ENCODE measurements at places on chromosomes 5 and 9.
A peak's percentile ranks its signal among the peaks of the same experiment; 100 is the strongest.

DNA sequence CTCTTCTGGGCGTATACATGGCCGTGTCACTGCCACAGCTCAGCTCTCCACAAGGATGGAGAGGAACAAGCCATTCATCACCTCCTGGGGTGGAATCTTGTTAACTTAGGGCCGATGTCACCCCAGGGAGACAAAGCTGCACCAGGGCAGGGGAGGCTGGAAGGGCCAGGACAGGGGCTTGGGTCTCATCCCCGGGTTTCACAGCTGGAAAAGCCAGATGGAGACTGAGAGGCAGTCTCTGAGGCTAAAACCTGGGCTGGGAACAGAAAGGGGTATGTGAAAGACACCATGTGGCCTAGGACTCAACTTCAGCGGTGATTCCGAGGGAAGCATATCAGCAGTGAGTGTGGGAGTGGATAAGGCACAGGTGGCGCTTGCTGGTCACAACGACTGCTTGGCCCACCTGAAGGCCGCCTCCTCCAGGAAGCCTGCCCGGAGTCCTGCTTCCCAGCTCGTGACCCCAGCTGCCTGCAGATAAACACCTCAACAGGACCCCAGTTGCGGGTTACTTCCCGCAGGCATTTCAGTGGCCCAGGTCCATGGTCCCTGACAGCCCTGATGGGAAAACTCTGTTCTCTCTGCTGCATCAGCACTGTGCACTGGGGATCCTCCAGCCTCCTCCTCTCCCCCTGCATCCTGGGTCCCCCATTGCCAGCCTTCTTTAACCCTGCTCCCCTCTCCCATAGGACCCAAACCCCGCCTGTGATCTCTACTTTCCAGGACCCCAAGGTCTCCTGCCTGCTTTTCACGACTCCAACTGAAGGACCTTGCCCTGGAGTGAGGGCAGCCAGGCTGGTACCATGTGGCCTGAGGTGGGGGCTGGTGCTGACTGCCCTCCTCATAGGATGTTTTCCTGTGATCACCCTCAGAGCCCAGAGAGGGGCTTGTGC, 51.7 kb upstream of the FCN1 start:
- DNase-seq = no peak

- DNase-seq = no peak
Measured at GRCh38 chr9:26311463-26311995, 581.1 kb downstream of the CAAP1 start.

DNA sequence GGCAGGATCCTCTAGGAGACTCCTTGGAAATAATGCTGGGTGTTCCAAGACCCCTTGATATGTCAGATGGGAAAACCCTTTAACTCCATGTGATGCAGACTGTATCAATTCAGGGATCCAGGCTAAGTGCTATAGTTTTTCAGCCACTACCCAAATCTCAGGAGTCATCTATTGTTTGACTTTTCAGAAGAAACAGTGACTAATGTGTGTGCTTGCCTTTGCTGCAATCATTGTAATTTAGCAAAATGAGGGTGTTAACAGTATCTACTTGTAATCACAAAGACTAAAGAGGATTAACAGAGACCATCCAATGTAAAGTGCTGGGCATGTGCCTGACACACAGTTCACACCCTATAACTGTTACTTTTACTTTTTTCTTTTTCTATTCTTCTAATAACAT, 309.6 kb upstream of the RFX3 start:
- no peak for DNase-seq

GRCh38 chr9:82722051-82722450, 340.9 kb downstream of the RASEF start:
- DNase-seq = no peak

GRCh38 chr9:80994892-80995291, 694.5 kb downstream of the TLE1 start:
- DNase-seq = no peak

DNA sequence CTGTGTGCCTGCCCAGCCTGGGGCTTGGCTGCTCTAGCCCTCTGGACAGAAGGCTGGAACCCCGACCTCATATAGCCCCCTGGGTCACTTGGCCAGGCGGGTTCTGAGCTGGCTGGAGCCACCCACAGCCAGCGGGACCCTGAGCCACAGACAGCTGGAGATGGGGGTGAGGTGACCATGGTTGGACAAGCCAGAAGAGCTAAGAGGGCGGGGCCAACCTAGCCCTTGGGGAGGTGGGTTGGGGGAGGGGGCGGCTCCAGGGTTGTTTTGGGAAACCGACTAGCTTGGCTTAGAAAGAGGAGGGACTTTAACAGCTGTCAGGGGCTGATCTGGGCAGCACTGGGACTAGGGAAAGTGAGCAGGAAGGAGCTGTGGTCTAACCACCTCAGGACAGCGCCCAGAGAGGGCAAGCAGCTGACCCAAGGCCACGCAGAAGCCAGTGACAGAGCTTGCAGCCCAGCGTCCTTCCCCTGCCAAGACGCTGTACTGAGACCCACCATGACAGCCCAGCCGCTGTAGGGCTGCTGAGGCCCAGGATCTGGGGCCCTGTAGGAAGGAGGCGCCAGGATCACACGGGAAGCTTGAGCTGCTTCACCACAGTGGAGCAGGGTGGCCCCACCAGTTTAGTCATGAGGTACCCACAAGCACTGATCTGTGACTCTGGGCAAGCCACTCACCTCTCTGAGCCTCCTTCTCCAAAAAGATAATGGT, 2.2 kb downstream of the AIF1L start:
- DNase-seq = no peak

DNA sequence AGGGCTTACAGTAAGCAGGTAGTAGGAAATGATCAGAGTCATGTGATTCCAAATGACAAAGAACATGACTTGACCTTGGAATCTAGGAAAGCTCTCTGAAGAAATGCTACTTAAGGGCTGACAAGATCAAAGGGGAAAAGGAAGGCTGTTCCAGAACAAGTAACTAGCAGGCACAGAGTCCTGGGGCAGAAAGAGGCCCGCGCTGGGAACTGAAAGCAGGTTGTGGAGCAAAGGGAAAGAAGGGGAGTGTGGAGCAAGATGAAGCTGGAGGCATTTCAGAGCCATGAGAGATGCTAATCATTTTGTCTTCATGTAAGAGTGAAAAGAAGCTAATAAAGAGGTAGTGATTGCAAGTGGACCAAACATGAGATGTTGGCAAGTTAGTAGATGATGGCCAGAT, 397.5 kb downstream of the DTWD2 start:
- DNase-seq = no peak

- no peak for DNase-seq
Measured at GRCh38 chr5:116621599-116621998, 47.0 kb upstream of the SEMA6A start.

- no peak for DNase-seq
Measured at GRCh38 chr5:57931807-57932206, 449.2 kb upstream of the ACTBL2 start.

- no peak for DNase-seq
Measured at GRCh38 chr5:2200261-2200950, 317.7 kb upstream of the IRX4 start.

DNA sequence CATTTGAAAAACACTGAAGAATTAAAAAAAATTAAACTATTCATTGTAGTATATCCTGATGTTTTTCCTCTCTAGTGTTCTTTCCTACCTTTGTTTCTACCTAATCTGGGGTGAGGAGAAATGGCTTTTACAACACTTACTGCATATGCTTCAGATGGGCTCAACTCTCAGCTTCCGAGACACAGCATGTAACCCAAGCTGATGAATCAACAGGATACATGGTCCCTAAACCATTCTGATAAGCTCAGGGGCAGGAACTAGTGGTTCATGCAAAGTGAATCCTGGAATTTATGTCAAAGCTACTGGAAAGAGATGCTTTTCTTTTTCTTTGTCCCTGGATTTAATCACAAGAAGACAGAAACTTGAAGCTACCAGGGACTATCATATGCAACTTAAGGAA, 672.5 kb upstream of the RORB start:
- no peak for DNase-seq

DNA sequence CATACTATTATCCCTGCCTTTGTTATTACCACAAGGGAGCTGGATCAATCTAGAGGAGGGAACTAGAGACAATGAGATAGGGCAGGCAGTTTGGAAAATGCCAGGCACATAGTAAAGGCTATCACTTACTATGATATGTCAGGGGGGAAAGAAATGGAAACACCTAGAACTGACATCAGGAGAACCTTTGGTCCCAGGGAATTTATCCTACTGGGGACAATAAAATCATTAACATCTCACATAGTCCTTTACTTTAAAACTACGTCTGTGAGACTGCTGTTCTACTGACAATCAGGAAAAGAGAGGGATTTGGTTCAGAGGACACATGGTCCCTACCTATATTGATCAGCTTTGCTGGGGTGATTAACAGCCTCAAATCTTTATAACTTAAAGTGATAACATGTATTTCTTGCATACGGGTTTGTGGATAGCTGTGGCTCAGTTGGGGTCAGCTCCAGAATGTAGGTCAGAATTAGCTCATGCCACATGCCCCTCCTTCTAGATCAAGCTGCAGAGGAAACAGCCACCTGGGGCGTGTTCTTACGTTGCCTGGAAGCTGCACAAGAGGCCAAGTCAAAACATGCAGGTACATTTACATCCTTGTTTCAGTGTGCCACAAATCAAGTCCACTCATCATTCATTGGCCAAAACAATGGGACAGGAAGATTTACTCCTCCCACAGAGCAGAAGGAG, 43.9 kb upstream of the ALDOB start:
- DNase-seq = no peak

GRCh38 chr9:108477529-108478006, 378.2 kb downstream of the ACTL7B start:
- no peak for DNase-seq

DNA sequence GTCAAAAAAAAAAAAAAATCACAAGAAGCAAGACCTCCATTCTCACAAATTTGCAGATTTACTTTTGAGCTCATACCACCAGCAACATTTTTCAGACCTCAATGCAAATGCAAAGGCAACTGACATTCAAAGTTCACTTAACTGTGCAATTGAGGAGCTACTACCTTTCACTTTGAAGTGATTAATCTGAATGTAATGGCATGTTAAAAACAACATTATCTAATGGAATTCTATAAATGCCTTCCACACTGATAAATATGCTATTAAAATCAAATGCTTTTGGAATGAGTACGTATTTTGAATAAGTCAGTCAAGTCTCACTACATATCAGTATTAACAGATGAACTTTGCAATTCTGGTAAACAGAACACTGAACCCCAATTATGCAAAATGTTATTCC, 32.3 kb downstream of the UBQLN1 start:
- no peak for DNase-seq

DNA sequence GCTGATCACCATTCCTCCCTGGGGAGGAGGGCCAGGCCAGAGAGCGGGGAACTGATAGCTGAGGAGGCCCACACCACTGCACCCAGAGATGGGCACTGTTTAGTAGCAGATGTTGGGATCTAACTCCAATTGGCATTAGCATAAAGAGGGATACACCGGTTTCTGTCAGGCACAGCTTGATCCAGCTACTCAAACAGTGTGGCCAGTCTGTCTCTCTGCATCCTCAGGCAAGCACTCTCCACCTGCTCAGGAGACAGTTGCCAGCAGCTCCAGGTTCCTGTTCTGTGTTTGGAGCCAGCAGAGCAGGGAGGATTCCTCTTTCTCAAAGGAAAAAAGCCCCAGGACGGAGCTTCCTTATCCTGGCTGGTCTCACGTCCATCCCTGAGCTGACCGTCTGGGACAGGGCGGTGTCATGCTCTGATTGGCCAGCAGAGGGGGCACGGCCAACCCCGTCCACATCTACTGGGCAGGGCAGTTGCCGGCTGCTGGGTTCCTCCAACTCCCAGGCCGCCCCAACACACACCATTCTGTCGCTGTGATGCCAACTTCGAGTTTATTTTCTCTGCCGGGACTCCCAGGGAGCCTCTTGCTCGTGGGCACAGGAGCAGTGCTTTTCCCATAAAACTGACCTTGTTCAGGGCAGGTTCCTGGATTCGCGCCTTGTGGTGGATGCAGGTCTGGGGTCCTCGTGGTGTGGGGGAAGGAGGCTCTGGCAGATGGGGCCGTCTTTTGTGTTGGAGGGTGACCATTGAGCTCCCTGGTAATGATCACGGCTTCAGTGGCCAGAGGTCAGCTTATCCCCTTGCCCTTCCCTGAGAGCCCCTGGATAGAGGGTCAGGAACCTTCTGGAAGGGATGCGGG, 47.9 kb downstream of the COL5A1 start:
- DNase-seq = peak; percentile 30

DNA sequence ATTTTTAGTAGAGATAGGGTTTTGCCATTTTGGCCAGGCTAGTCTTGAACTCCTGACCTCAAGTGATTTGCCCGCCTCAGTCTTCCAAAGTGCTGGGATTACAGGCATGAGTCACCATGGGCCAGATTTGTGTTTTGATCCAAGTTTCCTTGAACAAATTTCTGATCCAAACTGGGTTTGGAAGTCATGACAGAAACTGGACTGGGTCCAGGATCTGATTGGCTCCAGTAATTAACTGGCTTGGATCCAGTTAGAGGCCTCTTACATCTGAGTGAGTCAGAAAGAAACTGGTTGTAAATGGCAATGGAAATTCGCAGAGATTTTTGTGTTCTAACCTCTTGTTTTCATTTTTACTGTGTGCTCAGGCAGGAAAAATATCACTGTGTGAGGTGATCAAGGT, 141.6 kb downstream of the SLC25A46 start:
- DNase-seq = no peak

DNA sequence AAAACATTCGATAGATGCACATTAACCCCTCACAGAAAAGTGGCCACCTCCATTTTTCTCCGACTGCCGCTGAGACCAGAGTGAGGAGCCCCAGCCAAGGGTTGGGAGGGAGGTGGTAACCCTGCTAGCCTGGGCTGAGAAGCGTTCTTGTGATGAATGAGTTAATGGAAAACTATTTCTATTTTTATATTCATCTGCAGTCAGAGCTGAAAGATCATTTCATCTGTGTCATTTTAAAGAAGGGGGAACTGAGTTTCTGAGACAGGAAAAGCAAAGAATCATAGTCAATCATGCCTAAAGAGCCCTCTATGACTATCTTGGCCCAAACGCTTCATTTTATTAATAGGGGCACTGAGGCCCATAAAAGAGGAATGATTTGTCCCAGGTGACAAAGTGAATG, 229.5 kb downstream of the PAPPA start:
- DNase-seq = peak; percentile 4

DNA sequence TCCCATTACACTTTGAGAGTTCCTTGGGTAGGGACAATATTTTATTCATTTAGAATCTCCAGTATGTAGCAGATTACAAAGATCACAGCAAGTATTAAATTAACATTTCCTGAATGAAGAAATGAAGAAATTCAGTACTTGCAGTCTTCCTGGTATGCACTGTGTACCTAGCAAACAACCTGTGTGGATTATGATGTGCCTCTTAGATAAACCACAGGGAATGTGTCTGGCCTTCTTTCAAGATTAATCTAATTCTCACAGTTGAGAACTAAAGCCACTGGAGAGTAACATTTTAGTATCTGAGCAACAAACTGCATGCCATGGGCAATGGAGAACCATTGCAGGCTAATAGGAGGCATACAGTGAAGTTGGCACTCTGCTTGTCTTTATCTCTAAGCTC, 199.4 kb downstream of the AP3B1 start:
- DNase-seq = no peak

DNA sequence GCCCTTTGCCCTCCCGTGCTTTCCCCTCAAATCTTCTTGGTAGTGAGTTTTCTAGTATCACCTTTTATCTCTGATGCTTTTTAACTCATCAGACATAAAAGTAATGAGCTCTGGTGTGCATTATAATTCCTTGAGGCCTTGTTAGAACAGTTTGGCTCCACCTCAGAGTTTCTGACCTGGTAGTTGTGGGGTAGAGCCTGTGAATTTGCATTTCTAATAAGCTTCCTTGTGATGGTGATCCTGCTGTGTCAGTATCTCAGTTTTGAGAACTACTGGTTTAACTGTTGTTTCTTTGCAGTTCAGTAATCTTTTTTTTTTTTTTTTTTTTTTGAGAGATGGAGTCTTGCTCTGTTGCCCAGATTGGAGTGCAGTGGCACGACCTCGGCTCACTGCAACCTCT, 31.1 kb downstream of the UBE2D2 start:
- DNase-seq = no peak
